ENCODE measurements at places on chromosomes 12 and 14. TPM values are rescaled to one million over a fixed set of nuclear protein-coding genes. Genes with fewer than 3 reads are reported as not detected.
A peak's percentile ranks its signal among the peaks of the same experiment; 100 is the strongest.

DNA sequence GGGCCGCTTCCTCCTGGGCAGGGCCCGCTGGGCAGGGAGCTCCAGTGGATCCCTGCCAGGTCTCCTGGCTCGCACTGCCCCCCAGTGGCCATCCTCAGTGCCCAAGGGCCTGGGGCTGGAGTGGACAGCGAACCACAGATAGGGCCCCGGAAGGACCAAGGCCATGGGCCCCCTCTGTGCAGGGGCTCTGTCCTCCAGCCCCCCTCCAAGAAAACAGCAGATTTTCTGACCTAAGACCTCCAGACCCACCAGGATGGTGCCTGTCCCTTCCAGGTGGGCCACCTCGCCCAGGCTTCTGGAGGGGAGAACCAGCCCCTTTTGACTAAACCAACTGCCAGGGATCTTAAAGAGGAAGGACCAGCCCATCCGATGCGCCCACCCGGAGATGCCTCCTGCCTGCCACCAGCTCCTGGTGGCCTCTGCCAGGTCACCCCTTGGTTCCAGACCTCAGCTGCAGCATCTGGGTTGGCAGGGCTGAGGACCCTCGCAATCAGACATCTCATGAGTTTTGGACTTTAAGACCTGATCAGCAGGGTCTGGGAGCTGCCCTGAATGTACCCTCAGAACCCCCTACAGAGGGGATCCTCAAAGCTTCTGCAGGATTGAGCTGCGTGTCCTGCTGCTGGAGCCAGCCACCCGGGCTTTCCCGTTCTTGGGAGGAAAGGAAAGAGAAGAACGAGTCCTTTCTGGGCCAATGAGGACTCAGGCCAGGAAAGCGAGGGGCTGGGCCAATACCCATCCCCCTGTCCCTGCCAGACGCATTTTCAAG, 325.8 kb upstream of the DIO3 start:
- DNase-seq, result peak; percentile 5

DNA sequence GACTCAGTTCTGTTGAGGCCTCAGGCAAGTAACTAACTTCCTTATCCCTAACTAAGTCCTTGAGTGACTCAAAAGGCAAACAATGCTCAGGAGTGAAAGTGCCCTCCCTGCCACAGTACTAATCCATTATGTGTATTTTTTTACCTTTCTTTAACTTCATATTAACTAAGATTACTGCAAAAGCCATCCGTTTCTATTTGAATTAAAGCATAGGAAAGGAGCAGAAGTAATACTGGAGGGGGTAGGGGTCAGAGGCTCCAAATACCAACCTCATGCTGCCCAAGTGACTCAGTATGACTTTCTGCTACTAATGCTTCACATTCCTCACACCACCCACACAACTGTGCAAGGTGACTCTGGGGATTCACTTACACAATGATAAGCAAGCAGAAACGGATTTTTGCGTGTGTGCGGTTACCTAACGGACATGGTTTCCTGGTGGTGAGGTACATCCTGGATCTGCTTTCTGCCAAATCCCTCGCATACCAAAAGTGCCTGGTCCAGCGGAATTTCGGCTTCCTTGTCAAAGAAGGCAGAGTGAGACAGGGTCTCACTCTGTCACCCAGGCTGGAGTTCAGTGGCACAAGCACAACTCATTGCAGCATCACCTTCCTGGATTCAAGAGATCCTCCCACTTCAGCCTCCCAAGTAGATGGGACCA, 25.1 kb downstream of the MOK start:
- DNase-seq, result peak; percentile 98

DNA sequence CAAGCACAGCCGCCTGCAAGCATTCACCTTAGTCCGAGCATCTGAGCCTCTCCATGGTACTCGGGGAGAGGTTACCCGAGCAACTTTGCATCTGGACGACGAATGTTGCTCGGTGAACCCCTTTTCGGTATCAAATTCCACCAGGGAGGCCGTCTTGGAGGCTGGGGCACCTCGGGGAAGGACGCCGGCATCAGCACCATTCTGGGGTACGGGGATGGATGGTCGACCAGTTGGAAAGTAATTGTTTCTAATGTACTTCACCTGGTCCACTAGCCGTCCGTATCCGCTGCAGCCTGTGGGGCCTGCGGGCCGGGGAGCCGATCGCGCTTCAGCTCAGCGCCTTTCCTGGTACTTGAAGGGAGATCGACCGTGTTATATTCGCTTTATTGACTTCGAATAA, 161.7 kb upstream of the RTL1 start:
- no peak for DNase-seq

- DNase-seq, result peak; percentile 66
Measured at GRCh38 chr12:22042976-22043669, 2.9 kb upstream of the CMAS start.

The AICDA gene
- polyA plus RNA-seq, result not detected

All from mammary epithelial cell (primary cell).